ENCODE measurements at places on chromosomes 3 and 15. TPM values are rescaled to one million over a fixed set of nuclear protein-coding genes. Genes with fewer than 3 reads are reported as not detected.

DNA sequence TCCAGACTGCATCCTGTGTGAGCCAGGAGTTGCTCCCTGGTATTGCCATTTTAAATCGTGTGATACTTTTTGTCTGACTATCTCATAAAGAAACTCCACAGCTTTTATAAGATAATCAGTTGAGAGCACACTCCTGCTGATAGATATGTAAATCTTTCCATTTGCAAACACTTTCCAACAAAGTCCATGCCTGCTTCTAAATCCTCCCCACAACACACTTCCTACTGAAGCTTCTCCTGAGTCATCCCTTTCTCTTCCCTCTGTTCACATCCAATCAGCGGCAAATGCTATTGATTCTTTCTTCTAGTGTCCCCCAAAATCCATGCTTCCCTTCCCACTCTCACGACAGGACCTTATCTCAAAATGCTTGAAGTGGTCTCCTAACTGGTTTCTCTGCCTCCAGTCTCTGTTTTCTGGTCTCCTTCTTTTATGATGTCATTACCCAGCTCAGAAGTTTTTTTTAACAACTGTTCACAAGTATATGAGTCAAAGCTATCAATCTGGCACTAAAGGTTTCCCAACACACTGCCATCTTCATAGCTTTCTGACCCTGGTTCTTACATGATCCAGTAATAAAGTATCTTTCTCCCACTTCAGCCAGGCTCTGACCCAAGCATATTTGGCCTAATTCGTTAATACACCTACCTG, 4.5 kb upstream of the WWTR1 start:
- DNase-seq = no peak

DNA sequence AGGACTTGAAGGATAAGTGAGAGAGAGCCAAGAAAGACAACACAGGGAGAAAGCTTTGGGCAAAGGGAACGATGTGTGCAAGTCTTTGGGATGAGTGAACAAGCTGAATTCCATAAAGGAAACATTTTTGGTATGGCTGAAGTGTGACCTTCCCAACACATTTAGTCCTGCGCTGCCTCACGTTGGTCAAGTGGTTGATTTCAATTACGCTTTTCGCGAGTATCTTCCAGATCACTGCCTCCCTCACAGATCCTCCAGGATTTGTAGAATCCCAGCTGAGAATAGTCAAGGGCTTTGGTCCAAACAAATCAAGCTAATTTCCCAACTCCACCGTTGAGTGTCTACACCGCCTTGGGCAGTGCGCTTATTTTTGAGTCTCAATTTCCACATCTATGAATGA, 338.4 kb upstream of the ADAMTS9 start:
- DNase-seq = no peak

SST gene
- total RNA-seq = 29.5 TPM

GRCh38 chr15:41860049-41860828, 21.6 kb downstream of the PLA2G4B start:
- no peak for DNase-seq

ANKRD63 gene
- total RNA-seq = not detected

GRCh38 chr15:85625856-85626255, 168.9 kb downstream of the KLHL25 start:
- DNase-seq = no peak

DNA sequence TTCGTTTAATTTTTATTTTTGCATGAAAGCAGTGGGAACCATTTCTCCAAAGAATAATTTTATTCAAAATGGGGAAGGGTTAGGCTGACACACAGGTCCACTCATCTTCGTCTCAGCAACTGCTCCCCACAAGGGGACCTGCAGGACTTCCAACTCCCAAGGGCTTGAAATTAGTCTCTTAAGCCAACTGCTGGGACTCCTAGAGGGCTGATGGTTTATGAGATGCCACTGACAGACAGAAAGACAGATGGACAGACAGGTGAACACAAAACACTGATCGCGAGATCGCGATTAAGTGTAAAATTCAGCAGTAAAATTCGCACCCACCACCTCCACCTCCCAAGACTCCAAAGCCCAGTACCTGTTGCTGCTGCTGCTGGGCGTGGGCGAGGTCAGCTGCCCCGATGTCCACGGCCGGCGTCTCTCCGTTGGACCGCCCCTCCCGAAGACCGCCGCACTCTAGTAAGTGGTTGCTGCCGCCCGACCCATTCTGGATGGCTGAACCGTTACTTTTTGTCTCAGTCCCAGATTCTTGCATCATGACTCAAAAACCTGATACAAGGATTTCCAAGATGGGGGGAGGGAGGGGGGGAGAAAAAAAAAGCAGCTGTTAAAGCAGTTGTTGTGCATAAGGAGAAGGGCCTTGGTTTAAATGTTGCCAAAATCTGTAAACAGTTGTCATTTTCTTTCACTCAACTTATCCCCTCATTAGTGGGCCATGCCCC, 385.5 kb downstream of the FOXP1 start:
- DNase-seq = no peak

Data from mucosa of descending colon (tissue), 3 donors.